ENCODE measurements at places on chromosomes 4 and X.

DNA sequence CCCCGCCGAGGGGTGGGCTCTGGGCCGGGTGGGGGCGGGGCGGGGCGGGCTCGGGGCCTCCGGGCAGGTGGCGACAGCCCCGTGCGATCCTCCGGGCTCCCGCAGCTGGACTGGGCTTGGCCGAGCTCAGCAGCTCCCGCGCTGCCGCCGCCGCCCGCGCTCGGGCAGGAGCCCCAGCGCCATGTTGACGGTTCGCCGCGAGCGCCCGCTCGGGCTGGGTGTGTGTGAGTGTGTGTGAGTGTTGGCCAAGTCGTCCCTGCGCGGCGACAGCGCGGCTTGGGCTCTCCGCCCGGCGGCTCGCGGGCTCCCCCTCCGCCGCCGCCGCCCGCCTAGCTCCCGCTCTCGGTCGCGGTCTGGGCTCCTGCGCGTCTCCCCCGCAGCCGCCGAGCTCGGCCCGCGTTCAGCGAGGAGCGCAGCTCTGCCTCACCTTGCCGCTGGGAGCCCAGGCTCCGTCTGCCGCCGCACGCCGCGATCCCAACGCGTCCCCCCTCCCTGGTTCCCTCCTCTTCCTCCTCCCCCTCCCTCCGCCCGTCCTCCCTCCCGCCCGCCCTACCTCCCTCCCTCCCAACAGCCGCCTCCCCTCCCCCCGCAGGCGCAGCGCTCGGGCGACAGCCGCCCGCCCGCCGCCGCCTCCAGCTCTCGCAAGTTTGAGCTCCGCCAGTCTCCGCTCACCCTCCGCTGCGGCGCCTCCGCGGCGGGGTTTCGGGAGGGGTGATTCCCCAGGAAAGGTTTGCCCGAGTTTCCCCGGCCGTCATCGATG lies at the start of gene BCOR:
BCOR (minus strand) TSS at position 455 of the 760 bp plus-strand sequence. CDS start 20,029 bp downstream, outside the sequence.
- peak; percentile 69 for DNase-seq

- no peak for DNase-seq
Measured at GRCh38 chr4:98781641-98782357, 123.4 kb upstream of the TSPAN5 start.

DNA sequence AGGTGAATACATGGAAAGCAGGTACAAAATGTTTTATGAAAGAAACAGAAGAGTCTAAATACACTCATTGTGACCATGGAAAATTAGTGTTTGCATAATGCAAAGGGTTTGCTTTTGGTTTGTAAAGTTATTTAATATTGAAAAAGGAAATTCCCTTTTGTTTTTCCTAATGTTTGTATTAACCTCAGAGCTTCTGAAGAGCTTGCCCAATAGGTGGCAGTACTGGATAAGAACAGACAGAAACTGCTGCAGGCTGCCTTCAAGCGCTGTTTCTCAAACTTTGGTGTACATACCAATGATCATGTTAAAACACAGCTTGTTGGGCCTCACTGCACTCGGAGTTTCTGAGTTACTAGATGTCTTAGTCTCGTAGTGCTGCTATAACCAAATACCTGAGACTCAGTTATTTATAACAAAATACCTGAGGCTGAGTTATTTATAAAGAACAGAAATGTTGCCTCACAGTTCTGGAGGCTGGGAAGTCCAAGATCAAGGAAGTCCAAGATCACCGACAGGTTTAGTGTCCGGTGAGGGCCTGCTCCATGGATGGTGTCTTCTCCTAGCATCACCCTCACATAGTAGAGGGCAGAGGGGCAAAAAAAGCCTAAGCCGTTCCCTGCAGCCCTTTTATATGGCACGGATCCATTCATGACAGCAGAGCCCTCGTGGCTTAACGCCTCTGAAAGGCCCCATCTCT lies 54.2 kb downstream of the SUPT20HL2 start:
- DNase-seq, result peak; percentile 16

DNA sequence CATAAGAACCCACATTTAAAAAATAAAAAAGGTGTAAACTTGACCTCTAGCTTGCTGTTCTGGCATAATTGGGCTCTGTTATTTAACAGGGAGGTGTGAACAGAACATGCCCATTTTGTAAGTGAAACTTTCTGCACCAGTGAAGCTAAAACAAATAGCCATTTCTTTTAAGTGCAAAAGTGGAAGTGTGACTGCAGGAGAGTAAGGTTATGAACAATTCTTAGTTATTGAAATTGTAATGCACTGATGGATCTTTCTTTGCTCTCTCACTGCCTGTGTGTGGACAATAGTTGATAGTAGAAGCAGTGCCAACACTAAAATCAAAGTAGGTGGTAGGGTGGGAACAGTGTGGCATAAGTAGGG lies 12.6 kb downstream of the P2RY10 start:
- DNase-seq, result no peak

DNA sequence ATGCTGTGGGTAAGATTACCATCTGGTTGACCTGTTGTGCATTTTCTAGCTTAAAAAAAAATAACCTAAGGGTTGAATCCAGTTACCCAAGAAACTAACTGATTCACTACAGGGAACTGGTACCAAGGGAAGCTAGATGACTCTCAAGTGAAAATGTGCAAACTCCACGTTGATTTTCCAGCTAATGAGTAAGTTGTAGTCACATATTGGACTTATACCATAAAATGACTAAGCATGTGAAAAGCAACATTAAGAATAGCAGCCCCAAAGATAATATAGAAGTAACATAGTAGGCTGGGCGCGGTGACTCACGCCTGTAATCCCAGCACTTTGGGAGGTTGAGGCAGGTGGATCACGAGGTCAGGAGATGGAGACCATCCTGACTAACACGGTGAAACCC lies 270.9 kb downstream of the SPRY1 start:
- DNase-seq, result no peak

All from globus pallidus (tissue), 1 donor.